IPS-NIHi11 (cell line): ENCODE measurements at places on chromosomes 4 and X.
A peak's percentile ranks its signal among the peaks of the same experiment; 100 is the strongest.

- no peak for DNase-seq
These were observed 53.4 kb downstream of the AFAP1 start for GRCh38 chr4:7886007-7886973.

DNA sequence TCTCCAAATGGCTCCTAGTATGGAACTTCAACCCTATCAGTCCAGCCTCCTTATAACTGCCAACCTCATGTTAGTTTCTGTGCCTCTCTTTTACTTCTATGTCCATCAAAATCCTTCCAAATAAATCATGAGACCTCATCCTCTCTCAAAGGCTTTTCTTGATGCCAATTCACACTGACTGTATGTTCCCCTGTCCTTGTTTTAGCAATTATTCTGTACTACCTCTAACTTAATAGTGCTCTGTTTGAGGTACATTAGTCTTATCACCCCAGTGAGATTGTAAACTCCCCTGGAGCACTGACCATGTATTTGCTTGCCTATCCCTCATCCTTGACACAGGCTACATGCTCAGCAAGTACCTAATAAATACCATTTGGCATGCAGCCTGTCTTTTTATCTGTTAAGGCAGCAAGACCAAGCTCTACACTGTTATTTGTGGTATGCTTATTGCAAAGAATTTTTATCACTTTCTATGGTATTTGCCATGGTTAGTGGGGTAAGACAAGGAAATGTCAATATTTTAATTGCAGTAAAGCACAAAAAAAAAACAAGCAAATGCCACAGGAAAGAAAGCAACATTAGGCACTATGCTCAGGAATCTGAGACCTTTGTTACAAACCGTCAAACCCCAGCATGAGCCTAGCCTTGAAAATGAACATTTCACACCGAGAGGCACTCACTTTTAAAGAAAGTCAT is 119.2 kb downstream of the SMARCA1 start:
- DNase-seq: no peak

DNA sequence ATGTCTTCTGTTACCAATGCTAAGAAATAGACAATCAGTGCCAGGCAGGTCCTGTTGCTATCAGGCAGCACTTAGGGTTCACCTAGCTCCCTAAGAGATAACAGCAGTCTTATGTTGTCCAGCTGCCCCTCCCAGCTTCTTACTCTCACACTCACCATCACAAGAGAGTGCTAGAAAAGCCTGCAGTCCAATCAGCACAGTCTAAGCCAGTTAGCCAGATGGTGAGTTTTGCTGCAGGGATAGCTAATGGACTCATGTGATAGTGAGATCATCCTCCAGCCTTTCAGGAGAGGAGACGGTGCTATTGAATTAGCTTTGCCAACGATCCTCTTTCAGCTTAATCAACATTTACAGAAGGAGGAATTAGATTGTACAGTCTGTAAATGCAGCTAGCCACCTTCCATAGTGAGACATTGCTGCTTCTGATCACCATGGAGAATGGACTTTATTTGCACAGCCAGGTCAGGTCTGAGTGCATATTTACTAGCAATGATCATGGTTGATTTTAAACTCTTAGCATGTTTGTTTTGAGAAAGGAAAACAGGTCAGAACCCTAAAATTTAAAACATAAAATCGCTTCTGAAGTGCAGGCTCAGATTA is 438.3 kb downstream of the CENPC start:
- DNase-seq: no peak

DNA sequence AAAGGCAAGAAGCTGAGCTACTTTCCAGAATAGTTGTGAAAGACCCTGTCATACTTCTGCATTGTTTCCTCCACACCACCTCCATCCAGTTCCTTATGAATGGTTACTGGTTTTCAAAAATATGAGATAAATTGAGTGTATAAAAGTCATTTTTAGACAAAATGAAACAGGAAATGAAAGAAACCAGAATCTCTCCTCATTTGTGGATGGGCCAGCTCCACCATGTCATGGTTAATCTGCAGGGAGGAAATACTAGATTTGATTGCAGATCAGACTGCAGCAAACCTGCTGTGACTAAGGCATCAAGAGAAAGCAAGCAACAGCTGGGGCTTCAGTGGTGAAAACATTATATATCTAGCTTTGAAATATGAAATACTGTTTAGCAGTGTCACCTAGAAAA is 23.8 kb downstream of the F9 start:
- no peak for DNase-seq

DNA sequence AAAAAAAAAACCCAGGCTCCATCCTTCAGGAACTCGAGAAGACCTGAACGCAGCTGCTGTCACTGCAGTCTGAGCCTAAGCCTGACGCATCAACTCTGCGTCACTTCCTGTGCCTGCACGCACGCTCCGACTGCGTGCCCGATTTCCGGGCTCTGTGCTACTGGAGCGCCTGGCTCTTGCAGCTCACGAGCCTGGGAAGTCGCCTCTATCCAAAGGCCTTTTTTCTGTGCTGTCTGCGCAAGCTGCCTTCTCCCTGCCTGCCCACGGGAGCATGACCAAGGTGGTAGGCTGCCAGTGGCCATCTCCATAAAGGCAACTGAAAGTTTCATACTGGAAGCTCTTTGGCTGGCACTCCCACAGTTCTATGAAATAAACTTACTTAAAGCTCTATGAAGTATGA is 9.9 kb upstream of the GASK1B start:
- no peak for DNase-seq

- DNase-seq: peak; percentile 43
These were observed 106.7 kb downstream of the ARHGAP6 start for GRCh38 chrX:11558972-11559371.

DNA sequence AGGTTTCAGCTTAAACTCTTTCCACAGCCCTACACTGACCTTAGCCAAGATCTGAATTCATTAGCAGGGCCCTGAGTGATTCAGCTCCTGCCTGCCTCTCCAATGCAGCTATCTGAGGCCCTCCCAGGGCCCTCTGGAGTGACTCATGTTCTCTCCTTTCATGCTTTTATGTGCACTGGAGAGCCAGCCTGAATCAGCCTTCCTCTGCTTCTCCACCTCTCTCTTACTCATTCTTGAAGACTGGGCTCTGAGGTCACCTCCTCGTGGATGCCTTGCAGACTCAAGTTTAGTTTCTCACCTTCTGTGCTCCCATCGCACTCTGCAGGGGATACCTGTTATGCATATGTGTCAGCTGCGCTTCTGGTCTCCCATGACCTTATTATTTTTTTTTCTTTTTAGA is 3.1 kb upstream of the OCIAD2 start:
- DNase-seq: peak; percentile 23

- peak; percentile 33 for DNase-seq
These were observed 130.4 kb upstream of the CPEB2 start for GRCh38 chr4:14871676-14872430.

- no peak for DNase-seq
These were observed 91.8 kb downstream of the CCNG2 start for GRCh38 chr4:77248805-77249204.

- DNase-seq: no peak
These were observed 721 bp upstream of the TBC1D25 start for GRCh38 chrX:48538641-48539344.

- DNase-seq: no peak
These were observed 24.2 kb upstream of the XPNPEP2 start for GRCh38 chrX:129714581-129714980.

DNA sequence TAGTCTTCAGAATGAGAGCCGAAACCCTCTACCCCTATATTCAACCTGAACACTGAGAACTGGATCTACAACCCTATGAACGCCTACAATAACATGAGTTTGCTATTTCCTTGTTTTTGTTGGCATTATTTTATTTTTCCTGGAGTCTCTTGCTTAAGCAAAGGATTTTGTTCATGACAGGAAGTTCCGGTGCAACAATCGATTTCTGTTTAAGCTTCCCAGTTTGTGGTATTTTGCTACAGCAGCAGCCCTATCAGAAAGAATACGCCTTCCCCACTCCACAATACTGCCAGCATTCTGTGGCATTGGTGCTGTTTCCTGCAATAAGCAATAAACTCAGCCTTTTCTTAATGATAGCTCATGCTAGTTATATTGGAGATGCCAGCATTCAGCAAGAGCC is 60.9 kb downstream of the NPY5R start:
- DNase-seq: no peak

DNA sequence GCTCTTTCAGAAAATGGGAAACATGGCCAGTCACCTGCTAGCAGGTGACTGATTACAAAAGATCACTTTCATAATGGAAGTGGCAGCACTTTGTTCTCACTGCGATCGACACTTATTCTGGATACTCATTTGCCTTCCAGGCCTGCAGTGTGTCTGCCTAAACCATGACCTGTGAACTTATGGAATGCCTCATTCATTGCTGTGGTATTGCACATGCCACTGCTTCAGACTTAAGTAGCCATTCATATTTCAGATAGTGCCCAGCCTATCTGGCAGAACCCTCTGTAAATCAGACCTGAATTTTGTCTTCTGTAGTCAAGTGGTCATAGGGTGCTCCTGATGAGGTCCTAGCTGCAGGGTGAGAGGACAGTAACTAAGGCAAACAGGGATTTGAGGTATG is 23.3 kb upstream of the MGST2 start:
- no peak for DNase-seq

- no peak for DNase-seq
These were observed 930.4 kb downstream of the DMD start for GRCh38 chrX:32280921-32281320.

DNA sequence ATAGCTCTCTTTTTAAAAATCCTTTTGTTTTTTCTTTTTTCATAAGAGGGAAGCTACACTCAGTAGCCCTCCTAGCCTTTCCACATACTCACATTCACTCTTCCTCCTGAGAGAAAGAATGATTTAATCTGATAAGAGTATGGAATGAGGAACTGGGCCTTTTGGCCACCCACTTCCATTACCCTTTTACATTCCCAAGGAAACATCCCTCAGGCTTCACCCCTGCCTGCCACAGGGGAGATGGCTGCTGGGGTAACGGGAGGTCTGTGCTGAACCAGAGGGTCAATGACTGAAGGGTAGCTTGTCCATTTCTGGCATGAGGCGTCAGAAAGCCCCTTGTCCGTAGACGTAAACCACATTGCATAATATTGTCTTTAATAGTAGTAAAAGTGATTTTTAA is 67.2 kb upstream of the CCSER1 start:
- DNase-seq: no peak
